IMR-90 (cell line): ENCODE measurements at places on chromosomes 2 and 18. TPM values are rescaled to one million over a fixed set of nuclear protein-coding genes. Genes with fewer than 3 reads are reported as not detected.

SGPP2 gene
- not detected in 2 replicates for total RNA-seq

CXCR1 gene
- not detected in 2 replicates for total RNA-seq

DPP10 gene
- total RNA-seq: not detected in 2 replicates

COX7A2L gene
- 123 and 192 TPM in 2 replicates for total RNA-seq

CRACDL gene
- total RNA-seq: not detected in 2 replicates

FAM124B gene
- not detected in 2 replicates for total RNA-seq

SMYD1 gene
- not detected in 2 replicates for total RNA-seq

C1GALT1C1L gene
- 0.28 and 0.36 TPM in 2 replicates for total RNA-seq

SLC4A5 gene
- 0.18 TPM in 1 of 2 replicates, not detected in the other for total RNA-seq

STARD6 gene
- total RNA-seq: 0.28 TPM in 1 of 2 replicates, not detected in the other

PTPRM gene
- 23.6 and 28.3 TPM in 2 replicates for total RNA-seq

MYO1B gene
- 116 and 167 TPM in 2 replicates for total RNA-seq

PHOSPHO2 gene
- 0.54 and 0.56 TPM in 2 replicates for total RNA-seq

MC5R gene
- total RNA-seq: not detected in 2 replicates

UGT1A8 gene
- not detected in 2 replicates for total RNA-seq

STRADB gene
- total RNA-seq: 31.5 and 32.5 TPM in 2 replicates
